ENCODE measurements at places on chromosomes 1 and 21. TPM values are rescaled to one million over a fixed set of nuclear protein-coding genes. Genes with fewer than 3 reads are reported as not detected.

CCDC27 gene
- 0.19 TPM for polyA plus RNA-seq

YTHDF2 gene
- 49.4 TPM for polyA plus RNA-seq

OR2L5 gene
- not detected for polyA plus RNA-seq

CD1E gene
- polyA plus RNA-seq: 0.35 TPM

GBP2 gene
- 0.63 TPM for polyA plus RNA-seq

PITHD1 gene
- 35.6 TPM for polyA plus RNA-seq

CNST gene
- polyA plus RNA-seq: 11.7 TPM

- DNase-seq: no peak
These were observed 4.3 kb upstream of the CBR1 start for GRCh38 chr21:36065497-36066036.

DNA sequence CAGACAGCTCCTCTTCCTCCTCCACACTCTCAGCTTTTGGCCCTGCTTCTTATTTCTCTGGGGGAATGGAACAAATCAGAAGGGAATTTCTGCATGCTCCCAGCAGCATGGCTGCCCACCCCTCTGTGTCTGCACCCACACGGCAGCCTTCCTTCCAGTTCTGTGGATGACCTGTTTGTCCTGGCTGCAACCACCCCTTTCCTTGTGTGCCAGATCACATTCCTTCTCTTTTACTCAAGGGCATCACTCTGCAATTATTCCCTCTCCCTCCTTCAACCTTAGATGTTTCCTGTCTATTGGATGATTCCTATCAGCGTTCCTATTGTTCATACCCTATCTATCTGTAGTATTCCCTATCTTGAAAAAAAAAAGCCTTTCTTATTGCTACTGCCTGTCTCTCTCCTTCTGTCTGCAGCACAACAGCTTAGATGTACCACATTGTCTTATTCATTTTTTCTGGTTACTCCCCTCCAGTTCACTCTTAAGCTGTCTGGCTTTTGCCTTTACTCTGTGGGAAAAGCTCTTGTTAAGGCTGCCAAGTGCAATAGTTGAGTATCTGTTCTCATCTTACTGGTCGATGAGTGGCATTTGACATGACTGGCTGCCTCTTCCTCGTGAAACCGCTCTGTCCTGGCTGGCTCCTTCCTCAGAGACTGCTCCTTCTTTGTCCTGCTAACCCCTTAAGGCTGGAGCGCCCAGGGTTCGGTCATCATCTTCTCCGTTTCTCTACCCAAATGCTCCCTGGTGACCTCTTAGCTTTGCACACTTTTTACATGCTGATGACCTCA, 351.1 kb downstream of the CAMTA1 start:
- DNase-seq: no peak

DNA sequence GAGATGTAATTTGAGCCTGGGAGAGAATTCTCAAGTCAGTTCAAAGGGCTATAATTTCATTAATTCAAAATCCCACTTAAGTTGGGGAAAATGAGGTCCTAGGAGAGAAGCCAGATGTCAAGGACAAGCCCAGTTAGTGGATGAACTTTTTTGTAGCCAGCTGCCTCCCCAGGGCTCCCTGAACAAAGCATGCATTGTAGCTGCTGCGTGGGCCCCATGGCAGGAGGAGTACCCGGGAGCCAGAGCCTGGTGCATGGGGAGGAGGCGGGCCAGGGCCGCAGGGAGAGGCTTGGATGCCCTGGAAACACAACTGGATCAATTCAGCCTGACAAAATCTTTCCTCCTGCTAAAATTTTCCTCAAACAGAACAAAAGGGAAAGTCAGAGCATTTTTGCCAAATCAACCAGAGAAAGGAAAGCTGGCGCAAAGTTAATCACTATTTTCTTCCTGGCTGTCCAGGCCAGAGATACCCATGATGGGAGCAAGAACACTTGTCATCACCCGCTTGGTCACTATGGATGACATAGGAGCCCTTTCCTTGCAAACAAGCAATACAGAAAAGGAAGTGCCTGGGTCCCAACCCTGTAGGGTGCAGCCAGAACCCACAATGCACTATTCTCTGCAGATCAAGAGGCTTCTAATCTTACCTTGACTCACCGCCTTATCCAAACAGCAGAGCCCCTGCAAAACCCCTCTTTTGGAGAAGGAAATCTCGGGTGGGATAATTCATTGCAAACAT, 248.1 kb upstream of the RAB4A start:
- DNase-seq: no peak

- no peak for DNase-seq
These were observed 135.9 kb downstream of the FGGY start for GRCh38 chr1:59432531-59433439.

GRCh38 chr1:59520194-59520593, 223.3 kb downstream of the FGGY start:
- no peak for DNase-seq

- DNase-seq: no peak
These were observed 45.7 kb downstream of the LRRC7 start for GRCh38 chr1:69613414-69613813.

- no peak for DNase-seq
These were observed 3.0 kb downstream of the TFF2 start for GRCh38 chr21:42347601-42348327.

DNA sequence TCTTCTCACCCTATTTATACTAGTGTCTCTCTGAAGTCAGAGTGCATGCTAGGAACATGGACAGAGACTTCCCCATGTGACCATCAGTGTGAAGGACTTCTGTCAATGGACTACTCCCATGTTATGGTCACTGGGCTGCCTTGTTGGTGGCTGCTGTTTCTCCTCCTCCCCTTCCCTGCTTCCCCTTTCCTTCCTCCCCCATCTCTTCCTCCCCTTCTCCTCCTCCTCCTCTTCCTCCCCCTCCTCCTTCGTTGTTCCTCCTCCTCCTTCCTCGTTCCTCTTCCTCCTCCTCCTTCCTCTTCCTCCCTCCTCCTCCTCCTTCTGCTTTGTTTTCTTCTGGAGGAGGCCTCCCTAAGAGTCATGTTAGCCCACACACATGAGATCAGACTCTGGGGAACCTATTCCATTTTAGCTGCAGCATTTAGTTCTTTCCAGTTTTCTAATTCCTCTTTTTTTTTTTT, 35.8 kb downstream of the IER5 start:
- DNase-seq: no peak

DNA sequence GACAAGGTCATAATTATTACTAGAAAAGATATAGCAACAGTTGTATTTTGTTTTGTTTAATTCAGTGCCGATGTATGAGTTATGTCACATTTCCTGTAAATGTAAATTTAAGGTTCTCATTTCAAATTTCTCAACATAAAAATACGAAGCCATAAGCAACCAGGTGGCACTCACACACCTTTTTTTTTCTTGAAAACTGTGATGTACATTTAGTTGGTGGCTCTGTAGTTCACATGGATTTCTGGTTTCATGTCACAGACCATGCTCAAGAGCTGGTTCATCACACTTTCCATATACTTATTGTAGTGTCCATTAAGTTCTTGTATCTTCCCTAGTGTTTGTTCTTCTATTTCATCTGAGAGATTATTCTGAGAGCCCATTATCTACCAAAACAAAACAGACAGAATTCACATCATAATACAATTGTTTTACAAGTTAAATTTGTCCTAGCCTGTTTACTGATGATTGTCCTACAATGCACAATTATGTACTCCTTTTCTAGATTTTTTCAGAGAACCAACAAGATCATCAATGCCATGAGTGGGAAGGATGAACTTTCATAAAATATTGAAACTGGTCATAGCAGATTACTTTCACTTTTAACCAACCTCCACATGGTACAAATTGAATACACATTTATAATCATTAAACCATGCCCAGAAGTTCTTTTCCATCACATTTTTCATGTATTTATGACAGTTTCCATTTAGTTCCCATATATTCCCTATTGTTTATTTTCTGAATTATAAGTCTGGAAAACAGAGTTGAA, 17.1 kb downstream of the ATP6V1G3 start:
- no peak for DNase-seq

GRCh38 chr1:108199781-108200686, at the start of gene SLC25A24:
SLC25A24 (minus strand) TSS chr1:108200343; CDS start chr1:108200138, 205 bp downstream.
- peak; percentile 44 for DNase-seq

GRCh38 chr1:26483980-26484379, 11.7 kb downstream of the HMGN2 start:
- no peak for DNase-seq

DNA sequence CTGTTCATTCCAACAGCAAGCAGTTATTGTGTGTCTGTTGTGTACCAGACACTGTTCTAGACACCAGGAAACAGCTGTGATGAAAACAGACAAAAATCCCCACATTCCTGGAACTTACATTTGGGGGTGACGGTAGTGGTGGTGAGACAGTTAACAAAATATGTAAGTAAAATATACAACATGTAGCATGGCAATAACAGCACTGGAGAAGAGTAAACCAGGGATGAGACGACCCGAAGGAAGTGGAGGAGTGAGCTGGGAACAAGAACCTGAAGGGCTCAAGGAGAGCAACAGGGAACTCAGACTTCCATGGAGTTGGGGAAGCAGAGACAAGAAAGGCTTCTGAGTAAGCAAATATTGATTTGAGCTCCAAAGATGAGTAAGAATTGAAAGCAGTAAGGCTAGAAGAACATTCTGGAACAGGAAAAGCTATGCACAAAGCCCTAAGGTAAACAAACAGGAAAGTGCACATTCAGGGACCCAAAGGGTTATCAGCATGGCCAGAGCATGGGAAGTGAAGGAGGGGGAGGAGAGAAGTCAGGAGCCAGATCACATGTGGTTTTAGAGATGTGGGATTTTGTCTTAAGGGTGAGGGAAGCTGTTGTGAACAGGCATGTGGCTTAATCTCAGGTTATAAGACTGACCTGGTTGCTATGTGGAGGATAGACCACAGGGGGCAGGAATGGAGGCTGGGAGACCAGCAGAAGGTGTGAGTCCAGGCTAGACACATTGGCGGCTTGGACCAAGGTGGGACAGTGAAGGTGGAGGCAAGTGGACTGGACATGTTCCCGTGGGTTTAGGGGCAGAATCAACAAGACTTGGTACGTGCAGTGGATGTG, 7.3 kb downstream of the CSF1 start:
- no peak for DNase-seq

DNA sequence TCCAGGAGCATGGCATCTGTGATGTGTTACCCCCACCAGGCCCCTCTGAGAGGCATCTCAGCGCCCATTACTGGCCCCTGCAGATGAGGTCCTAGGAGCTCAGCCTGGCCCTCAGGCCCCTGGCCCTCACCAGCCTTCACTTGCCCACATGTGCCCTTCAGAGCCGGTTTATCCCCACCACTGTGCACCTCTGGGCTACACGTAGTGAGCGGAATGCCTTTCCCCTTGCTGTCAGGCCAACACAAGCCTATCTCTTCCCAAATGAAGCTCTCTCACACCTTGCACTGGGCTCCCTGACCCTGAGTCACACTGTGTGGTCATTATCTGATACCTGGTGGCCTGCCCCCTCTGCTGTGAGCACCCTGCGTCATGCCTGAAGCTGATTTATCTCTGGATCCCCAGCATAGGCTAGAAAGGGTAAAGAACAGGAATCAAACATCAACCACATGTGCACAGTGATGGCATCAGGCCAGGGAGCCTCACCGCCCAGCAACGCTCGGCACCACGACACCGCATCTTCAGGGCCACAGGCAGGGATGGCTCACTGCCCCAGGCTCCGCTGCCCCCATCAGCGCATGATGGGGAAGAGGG, 49.1 kb downstream of the GLIS1 start:
- DNase-seq: no peak

DNA sequence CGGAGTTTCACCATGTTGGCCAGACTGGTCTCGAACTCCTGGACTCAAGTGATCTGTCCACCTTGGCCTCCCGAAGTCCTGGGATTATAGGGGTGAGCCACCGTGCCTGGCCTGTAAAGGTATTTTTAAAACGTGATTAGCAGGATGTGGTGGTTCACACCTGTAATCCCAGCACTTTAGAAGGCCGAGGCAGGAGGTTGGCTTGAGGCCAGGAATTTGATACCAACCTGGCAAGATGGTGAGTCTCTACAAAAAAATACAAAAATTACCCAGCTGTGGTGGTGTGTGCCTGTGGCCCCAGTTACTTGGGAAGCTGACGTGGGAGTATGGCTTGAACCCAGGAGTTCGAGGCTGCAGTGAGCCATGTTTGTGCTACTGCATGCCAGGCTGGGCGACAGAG, 43.3 kb upstream of the SOD1 start:
- no peak for DNase-seq

DNA sequence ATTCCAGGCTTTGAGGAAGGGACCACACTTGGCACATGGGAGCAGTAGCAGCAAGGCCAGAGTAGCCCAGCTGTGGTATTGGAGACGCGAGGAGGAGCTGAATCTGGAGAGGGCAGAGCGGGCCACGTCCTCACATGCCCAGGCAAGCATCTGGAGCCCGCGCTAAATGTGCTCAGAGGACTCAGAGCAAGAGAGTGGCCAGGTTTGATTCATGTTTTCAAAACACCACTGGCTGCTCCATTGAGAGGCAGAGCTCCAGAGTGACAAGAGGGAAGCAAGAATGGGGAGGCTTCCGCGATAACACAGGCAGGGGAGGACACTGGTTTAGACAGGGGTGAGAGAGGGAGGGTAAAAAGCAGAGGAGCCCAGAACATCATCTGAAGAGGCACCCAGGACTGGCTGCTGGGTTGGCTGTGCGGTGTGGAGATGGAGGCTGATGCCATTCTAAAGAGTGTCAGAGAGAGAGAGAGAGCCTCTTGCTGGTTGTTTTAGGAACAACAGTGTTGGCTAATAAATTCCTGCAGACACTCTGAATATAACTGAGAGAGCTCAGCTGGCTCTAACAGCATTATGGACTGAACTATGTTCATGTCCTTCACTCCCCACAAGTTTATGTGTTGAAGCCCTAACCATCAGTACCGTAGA, 32.3 kb downstream of the RCAN1 start:
- no peak for DNase-seq

GRCh38 chr1:96361961-96362360, 359.6 kb upstream of the PTBP2 start:
- no peak for DNase-seq

DNA sequence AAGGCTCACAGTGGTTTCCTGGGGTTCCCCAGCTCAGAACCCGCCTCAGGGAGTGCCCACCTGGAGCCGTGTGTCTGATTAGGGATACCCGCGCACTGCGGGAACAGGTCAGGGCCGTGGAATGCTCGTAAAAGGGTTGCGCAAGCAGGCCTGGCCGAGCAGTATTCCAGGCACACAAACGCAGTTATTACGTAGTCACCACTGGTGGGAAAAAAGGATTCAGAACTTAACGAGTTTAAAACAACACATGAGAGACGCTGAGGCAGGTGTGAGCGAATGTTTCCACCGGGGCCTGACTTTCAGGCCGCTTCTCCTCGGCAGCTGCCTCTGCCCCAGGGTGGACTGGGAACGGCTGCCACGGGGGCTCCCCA, 18.2 kb downstream of the PLCH2 start:
- no peak for DNase-seq

- DNase-seq: no peak
These were observed 59.8 kb downstream of the PUM1 start for GRCh38 chr1:31005617-31006166.

DNA sequence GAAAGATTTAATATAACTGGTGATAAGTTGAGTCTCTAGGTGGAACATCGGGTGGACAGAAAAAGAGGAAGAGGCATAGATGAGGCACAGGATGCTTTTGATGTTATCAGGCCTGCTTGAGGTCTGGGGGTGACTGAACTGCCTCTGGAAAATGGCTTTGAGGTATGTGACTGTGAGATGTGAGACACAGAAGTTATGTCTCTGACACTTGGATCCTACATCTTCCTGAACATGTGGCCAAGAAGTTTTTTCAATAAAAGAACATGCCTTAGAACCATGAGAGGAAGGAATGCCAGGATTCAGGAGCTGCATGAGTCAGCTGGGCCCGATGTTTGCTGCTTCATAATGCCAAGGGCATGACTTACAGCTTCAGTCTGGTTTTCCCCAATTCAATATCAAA, 11.5 kb upstream of the AIM2 start:
- DNase-seq: no peak

- DNase-seq: no peak
These were observed 71.4 kb downstream of the LRRC7 start for GRCh38 chr1:69639159-69639558.

- no peak for DNase-seq
These were observed 42.8 kb downstream of the SAMD13 start for GRCh38 chr1:84344286-84344685.
